HuH-7 (cell line): ENCODE measurements at places on chromosomes 6 and 20.

DNA sequence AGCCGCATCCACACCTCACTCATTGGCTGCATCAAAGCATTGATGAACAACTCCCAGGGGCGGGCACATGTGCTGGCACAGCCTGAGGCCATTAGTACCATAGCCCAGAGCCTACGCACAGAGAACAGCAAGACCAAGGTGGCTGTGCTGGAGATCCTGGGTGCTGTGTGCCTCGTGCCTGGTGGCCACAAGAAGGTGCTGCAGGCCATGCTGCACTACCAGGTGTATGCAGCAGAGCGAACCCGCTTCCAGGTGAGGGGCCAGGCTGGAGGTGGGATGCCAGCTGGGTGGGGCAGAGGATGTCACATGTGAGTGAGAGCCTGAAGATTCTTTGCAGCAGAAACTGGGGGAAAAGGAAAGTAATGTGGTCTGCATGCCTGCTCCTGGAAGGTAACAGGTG lies 66.7 kb downstream of the MOCS1 start:
- no peak for DNase-seq

- no peak for DNase-seq
These were observed 61.9 kb downstream of the GJA10 start for GRCh38 chr6:89956182-89956581.

- DNase-seq = no peak
These were observed 108.3 kb downstream of the CARMIL1 start for GRCh38 chr6:25387483-25387882.

- no peak for DNase-seq
These were observed 206.1 kb upstream of the PRDM1 start for GRCh38 chr6:105880030-105880492.
